ENCODE measurements at places on chromosomes 4 and X.

- no peak for DNase-seq
These were observed 28.9 kb downstream of the CASP3 start for GRCh38 chr4:184620212-184620867.

- no peak for DNase-seq
These were observed 14.3 kb downstream of the ARMCX1 start for GRCh38 chrX:101564651-101565050.

- DNase-seq, result no peak
These were observed 1530.0 kb downstream of the PCDH18 start for GRCh38 chr4:136002316-136002715.

- DNase-seq, result no peak
These were observed 61.0 kb downstream of the STX18 start for GRCh38 chr4:4480685-4481398.

DNA sequence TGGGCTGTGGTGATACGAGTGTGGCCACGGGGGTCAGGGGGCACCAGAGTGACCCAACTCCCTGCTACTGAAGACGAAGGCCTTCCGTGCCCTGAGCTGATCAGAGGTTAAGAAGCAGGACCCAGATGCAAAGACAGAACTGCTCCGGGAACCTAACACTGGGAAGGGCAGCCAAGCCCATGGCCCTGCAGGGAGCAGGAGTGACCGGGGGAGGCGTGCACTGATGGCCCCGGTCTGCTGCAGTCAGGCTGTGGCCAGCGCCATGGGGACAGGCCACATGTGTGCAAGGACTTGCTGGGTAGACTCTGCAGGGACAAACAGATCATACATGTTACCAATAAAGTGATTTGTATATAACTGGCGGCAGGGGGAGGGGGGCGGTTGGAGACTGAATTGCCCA, 74.6 kb downstream of the ACOX3 start:
- no peak for DNase-seq

GRCh38 chrX:44674906-44675305, 132.2 kb upstream of the FUNDC1 start:
- no peak for DNase-seq

DNA sequence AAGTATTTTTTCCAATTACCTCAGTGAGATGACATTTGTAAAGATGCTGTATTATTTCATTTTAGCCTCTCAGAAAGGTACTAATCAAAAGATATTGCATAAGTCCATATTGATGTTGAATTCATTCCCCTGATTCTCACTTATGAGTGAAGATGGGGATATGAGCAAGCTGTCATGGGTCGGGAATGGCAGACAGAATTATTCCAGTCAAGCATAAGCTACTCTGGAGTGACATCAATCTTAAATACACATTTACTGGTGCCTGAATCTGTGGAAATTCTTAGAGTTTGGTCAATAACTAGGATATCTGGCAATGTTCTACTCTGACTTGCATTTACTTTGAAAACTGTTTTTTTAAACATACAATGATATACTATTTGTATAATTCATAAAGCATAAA, 283.8 kb upstream of the PCDH7 start:
- DNase-seq, result no peak

DNA sequence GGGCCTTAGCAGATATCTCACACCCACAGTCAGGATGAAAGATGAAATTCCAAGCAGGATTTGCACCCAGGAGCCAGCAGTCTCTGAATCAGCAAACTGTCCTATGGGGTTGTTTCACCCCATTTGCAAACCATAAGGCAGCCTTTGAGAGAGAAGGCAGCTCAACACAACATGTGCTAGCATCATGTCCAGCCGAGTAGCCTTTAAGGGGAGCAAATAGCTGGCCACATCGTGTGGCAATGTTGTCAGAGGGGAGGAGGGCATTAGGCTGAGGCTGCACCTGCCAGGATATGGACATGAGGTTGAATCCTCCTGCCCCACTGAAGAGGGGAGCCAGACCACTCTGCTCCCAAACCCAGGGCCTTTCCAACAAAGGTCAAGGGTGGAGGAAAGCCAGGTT, 20.6 kb upstream of the PJA1 start:
- no peak for DNase-seq
